ENCODE measurements at places on chromosomes 7 and 10.

DNA sequence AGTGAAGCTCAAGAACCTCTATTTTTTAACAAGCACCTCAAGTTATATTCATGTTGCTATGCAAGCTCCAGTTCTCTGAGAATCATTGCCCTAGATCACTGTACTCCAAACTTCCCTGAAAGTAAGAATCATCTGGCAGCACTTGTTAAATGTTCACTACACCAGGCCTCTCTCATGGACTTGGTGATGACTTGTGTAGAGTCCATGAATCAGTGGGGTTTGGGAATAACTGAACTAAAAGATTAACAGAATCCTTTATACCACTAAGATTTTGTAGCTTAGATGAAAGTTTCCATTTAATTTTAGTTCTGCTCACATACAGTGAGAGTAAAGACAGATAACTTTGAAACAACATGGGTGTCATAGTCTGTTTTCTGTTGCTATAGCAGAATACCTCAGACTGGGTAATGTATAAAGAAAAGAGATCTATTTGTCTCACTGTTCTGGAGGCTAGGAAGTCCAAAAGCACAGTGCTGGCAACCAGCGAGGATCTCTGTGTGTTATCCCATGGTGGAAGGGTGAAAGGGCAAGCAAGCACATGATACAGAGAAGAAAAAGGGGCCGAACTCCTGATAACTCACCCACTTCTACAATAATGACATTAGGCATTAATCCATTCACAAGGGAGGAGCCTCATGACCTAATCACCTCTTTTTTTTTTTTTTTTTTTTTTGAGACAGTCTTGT lies 27.9 kb upstream of the AOAH start:
- DNase-seq = no peak

DNA sequence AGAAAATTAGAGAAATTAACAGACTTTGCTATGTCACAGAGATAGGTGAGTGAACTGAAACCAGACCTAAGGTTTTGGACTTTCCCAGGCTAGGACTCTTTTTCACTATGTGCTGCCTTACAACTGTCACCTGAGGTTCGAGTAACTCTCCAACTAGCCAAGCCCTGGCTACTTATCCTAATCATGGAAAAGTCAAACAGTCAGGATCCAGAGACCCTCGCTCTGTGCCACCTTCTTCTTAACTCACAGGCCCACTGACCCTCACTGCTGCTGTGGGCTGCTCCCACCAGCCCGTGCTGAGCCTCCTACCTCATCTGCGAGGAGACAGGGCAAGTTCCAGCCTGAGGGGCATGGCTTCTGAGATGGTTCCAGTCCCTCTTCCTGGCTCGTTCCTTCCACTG lies 211.4 kb upstream of the KLF14 start:
- no peak for DNase-seq

- DNase-seq = no peak
These were observed 66.4 kb upstream of the ZNF438 start for GRCh38 chr10:31098046-31098445.

DNA sequence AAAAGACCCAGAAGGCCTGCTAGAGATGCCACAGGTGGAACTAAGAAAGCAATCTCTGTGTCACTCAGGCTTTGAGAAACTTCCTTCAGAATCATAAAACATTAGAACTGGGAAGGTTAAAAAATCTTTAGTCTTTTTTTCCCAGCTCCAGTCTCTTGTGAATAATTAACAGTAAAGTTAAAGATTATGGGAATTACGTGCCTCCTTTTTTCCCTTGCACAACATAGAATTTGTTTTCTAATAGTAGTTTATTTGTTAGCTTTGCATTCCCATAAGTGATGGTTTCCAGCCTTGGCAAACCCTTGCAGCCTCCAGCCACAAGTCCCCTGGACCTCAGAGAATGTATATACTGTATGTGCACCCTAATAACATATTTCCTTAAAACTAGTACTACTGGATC lies 128.3 kb downstream of the TPST1 start:
- no peak for DNase-seq
